Airway epithelial cell (primary cell): ENCODE measurements at places on chromosomes 3 and 15. TPM values are rescaled to one million over a fixed set of nuclear protein-coding genes. Genes with fewer than 3 reads are reported as not detected.

XCR1 gene
- 0.07 TPM in 1 of 2 replicates, not detected in the other for total RNA-seq

STARD5 gene
- total RNA-seq, result 4.1 and 10.8 TPM in 2 replicates

ABHD10 gene
- 14.4 and 23.3 TPM in 2 replicates for total RNA-seq

RTP1 gene
- not detected in 2 replicates for total RNA-seq

KNG1 gene
- total RNA-seq, result not detected in 2 replicates

SAMMSON gene
- total RNA-seq, result not detected in 2 replicates

FGD5 gene
- total RNA-seq, result 0.28 TPM in 2 replicates

CHDH gene
- total RNA-seq, result 0.70 and 0.85 TPM in 2 replicates

LMCD1 gene
- 8.4 and 9.7 TPM in 2 replicates for total RNA-seq

TEX55 gene
- total RNA-seq, result not detected in 2 replicates

C3orf22 gene
- total RNA-seq, result not detected in 2 replicates

ATR gene
- 11.8 and 17.4 TPM in 2 replicates for total RNA-seq

FEZF2 gene
- total RNA-seq, result not detected in 2 replicates

CADM2 gene
- total RNA-seq, result 0.14 and 5.0 TPM in 2 replicates

PLOD2 gene
- 44.8 and 50.0 TPM in 2 replicates for total RNA-seq

MRAS gene
- total RNA-seq, result 2.0 and 2.7 TPM in 2 replicates

GOLGA8J gene
- not detected in 2 replicates for total RNA-seq

SLC15A2 gene
- 1.1 and 3.0 TPM in 2 replicates for total RNA-seq

FRMD5 gene
- 1.5 and 2.9 TPM in 2 replicates for total RNA-seq

RPP25 gene
- total RNA-seq, result 4.7 and 5.7 TPM in 2 replicates

FETUB gene
- 1.2 and 2.8 TPM in 2 replicates for total RNA-seq

PLSCR2 gene
- total RNA-seq, result not detected in 2 replicates

EFCC1 gene
- not detected in 2 replicates for total RNA-seq

GOLGA8M gene
- total RNA-seq, result not detected in 2 replicates

ISY1 gene
- total RNA-seq, result 18.0 and 20.2 TPM in 2 replicates

ACOX2 gene
- total RNA-seq, result 0.28 and 0.85 TPM in 2 replicates

CCR8 gene
- not detected in 2 replicates for total RNA-seq

SHC4 gene
- 0.37 and 0.78 TPM in 2 replicates for total RNA-seq

NR1I2 gene
- total RNA-seq, result not detected in 2 replicates

WHAMM gene
- 5.3 and 7.2 TPM in 2 replicates for total RNA-seq

MAGEL2 gene
- not detected in 2 replicates for total RNA-seq

CYP11A1 gene
- 0.70 TPM in 1 of 2 replicates, not detected in the other for total RNA-seq

ADAMTS9 gene
- 0.28 TPM in 1 of 2 replicates, not detected in the other for total RNA-seq

LSMEM2 gene
- total RNA-seq, result not detected in 2 replicates

CPNE9 gene
- not detected in 2 replicates for total RNA-seq

GHSR gene
- not detected in 2 replicates for total RNA-seq

DAG1 gene
- 73.8 and 84.1 TPM in 2 replicates for total RNA-seq

PARP3 gene
- 3.9 and 4.4 TPM in 2 replicates for total RNA-seq

SFMBT1 gene
- total RNA-seq, result 3.5 and 5.6 TPM in 2 replicates

BCHE gene
- 0.65 and 0.92 TPM in 2 replicates for total RNA-seq

MOBP gene
- total RNA-seq, result not detected in 2 replicates

TEX9 gene
- 2.4 and 2.6 TPM in 2 replicates for total RNA-seq

NDUFAF3 gene
- 92.2 and 212 TPM in 2 replicates for total RNA-seq

USP4 gene
- total RNA-seq, result 7.4 and 11.6 TPM in 2 replicates

MYRIP gene
- total RNA-seq, result not detected in 2 replicates

SPATA12 gene
- not detected in 2 replicates for total RNA-seq

DMXL2 gene
- 6.4 and 7.5 TPM in 2 replicates for total RNA-seq

SLC12A8 gene
- total RNA-seq, result 5.4 and 8.0 TPM in 2 replicates

SIDT1 gene
- 1.4 and 3.7 TPM in 2 replicates for total RNA-seq

GOLGA8S gene
- not detected in 2 replicates for total RNA-seq

MNS1 gene
- total RNA-seq, result 0.46 and 0.85 TPM in 2 replicates

CCR9 gene
- total RNA-seq, result not detected in 2 replicates
